ENCODE measurements at places on chromosomes 2 and 18.

GRCh38 chr2:177902395-177903163 is 170.0 kb downstream of the PDE11A start:
- DNase-seq = no peak

- no peak for DNase-seq
These were observed 28.0 kb downstream of the AGAP1 start for GRCh38 chr2:235521844-235522243.

GRCh38 chr2:19198381-19198780 is 160.0 kb downstream of the OSR1 start:
- no peak for DNase-seq

DNA sequence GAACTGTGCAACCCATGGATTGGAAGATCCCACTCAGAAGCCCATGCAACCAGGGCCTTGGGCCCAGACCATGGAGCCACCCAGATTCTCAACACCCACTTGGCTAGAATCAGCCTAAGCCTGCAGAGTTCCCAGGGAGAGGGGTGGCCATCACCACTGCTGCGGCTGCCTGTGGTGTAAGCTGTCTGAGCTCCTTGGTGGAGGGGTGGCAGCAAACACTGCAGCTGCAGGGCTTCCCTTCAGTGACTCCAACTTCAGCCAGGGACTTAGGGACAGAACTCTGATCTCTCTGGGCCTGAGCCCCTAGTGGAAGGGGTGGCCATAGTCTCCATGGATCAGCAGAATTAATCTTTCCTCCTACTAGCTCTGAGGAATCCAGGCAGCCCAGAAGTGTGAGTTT is 72.5 kb downstream of the RAD51AP2 start:
- DNase-seq = no peak

GRCh38 chr2:207996848-207997247 is 28.5 kb downstream of the PLEKHM3 start:
- no peak for DNase-seq

DNA sequence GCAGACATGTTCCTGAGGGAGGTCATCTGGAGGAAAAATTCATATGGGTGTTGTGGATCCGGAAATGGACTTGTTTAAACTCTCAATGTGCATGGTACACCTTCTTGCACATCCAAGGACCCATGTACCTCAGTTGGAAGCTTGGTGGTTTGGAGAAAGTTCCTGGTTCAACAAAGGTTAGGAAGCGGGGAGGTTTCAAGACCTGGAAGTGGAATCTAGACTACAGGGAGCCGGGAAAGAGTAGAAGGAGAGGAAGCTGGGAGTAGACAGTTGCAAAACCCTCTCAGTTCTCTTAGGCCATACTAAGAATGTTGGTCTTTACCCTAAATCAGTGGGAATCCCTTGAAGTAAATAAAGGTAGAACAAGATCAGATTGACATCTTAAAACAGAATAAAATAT is 209.8 kb upstream of the SPOPL start:
- DNase-seq = no peak

Data from stimulated activated CD4-positive, alpha-beta T cell treated with anti-CD3 and anti-CD28 coated beads, Interleukin-2, amount 100 ng/mL, for 24 hours (primary cell).